Suppressor macrophage (primary cell): ENCODE measurements at places on chromosomes 11 and 22.

DNA sequence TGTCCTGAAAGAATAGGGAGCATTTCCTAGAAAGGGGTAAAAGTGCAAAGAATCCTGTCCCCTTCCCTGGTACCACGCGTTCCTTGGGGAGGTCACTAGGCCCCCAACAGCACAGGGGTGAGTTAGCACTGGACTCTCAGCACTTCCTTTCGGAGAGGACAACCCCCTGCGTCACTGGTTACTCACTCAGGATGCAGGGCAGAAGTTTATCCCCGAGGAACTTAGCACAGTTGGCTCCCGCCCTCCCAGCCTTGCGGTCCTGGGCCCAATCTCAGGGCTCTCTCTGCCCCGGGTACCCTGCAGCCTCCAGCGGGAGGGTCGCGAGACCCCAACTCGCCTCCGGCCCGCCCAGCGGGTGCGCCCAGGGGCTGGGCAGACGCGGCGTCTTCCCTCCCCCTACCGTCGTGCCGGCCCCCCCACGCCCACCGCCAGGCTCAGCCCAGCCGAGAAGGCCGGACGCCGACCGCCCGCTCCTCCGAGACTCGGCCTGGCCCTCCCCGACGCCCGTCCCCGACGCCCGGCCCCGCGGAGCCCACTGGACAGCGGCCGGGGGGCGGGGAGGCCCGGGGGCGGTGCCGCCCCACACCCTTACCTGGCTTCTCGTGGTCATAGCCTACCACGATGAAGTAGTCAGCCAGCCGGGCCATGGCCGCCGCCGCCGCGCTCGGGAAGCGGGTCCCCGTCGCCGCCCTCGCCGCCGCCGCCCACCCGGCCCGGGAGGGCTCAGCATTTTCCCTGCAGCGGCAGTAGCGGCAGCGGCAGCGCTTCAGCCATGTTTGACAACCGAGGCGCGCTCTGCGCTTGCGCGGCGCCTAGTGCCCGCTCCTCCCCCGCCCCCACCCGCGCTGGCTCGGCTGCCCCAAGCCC lies at the start of gene SBF2:
Gene SBF2 (minus strand): TSS at position 797 of the 867 bp plus-strand sequence. CDS start 150 bp downstream, at position 647.
- DNase-seq: peak; percentile 95

DNA sequence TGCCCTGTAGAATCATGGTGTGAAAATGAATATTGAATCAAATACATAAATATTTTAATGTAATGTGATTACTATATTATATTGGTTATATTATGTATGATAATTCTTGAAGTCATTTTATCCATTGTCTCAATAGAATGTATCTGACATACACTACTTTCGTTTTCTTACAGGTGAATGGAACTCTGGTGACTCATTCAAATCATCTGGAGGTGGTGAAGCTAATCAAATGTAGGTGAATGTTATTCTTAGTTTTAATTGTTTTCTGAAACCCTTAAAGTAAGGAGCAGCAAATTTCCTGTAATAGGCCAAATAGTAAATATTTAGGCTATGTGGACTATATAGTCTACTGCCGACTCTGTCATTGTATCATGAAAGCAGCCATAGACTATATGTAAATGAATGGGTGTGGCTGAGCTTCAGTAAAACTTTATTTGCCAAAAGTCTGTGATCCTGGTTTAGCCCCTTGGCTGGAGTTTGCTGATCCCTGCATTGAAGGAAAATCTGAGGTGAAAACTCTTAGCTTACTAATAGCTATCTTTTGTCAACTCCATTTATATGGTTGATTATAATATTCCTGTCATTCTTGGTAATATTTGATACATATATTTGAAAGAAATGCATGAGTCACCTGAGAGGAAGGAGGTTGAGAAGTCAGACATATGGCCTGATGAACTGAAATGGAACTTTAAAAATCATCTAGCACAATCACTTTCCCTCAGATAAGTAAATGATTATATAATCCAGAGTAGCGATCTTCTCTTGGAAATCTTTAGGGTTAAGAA lies 87.2 kb upstream of the GRIK4 start:
- no peak for DNase-seq

GRCh38 chr11:96114178-96115064 lies 190.5 kb upstream of the MTMR2 start:
- no peak for DNase-seq

GRCh38 chr22:32801537-32802236 lies at the start of gene TIMP3:
TIMP3 (plus strand) TSS chr22:32801705; CDS start chr22:32802002, 297 bp downstream.
- peak; percentile 79 for DNase-seq

DNA sequence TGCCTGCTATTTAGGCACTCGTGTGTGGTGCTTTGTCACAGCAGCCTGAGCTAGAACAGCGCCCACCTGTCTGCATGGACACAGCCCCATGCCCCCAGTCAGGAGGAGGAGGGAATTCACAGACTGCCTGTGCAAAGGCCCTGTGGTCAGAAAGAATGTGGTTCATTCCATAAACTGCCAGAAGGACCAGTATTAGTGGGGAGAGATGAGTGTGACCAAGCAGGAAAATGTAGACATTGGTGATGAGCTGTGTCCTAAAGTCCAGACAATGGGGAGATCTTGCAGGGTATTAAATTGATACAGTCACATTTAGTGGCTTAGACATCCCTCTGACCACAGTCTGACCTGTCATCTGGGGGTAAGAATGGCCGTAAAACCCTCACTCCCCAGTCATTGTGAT lies 83.7 kb upstream of the LINC01488 start:
- no peak for DNase-seq

DNA sequence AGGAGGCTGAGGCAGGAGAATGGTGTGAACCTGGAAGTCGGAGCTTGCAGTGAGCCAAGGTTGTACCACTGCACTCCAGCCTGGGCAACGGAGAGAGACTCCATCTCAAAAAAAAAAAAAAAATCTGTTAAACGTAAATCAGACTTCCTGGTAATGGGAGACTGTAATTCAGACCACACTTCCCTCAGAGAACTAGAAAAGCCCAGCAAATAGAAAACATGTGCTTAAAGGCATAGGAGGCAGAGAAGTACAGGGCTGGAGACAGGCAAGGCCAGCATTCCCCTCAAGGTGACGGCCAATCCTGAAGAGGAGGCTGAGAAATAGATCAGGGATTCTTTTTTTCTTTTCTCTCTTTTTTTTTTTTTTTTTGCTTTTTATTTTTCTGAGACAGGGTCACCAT lies 8.2 kb downstream of the GGT5 start:
- DNase-seq: no peak
